Caco-2 (cell line): ENCODE measurements at places on chromosomes 3 and 15.

DNA sequence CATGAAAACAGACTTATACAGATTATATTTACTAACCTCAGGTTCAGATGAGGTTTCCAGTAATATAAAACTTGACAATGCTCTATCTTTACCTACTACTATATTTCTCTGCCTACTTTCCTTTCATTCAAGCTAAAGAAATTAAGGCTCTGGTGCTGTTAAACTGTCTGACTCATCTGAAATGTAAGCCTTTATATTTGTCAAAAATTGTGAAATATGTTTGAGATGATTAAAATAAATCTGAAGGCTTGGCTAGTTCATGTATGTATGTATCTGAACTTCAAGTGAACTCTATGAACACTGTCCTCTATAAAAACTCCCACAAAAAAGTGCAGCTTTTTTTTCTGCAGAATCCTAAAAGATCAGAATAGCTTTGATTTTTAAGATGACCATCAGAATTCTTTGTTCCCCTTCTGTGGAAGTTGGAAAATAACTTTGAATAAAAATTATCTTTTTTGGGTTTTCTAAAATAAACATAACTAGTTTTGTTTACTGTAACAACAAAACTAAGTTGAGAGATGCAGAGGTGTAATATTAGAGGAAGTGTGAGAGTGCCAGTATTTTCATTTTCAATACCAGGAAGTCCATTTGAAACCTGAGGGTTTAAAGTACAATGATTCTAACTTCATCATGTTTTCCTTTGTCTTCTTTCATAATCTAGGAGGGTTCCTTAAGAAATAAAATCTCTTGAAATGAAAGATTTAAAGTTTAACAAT is 42.2 kb downstream of the ILDR1 start:
- H3K27ac ChIP-seq: no peak overlapping the region
- no peaks in the 10 kb centered on the region for H3K27me3 ChIP-seq
- DNase-seq: no peak
- H3K4me3 ChIP-seq: no peak overlapping the region
- no peaks in the 10 kb centered on the region for H3K4me1 ChIP-seq

GRCh38 chr3:131427226-131427625 is 45.7 kb downstream of the NUDT16 start:
- no peaks in the 10 kb centered on the region for H3K27me3 ChIP-seq
- DNase-seq: no peak
- no peak overlapping the region for H3K27ac ChIP-seq
- no peaks in the 10 kb centered on the region for H3K36me3 ChIP-seq
- H3K4me1 ChIP-seq: no peaks in the 10 kb centered on the region

DNA sequence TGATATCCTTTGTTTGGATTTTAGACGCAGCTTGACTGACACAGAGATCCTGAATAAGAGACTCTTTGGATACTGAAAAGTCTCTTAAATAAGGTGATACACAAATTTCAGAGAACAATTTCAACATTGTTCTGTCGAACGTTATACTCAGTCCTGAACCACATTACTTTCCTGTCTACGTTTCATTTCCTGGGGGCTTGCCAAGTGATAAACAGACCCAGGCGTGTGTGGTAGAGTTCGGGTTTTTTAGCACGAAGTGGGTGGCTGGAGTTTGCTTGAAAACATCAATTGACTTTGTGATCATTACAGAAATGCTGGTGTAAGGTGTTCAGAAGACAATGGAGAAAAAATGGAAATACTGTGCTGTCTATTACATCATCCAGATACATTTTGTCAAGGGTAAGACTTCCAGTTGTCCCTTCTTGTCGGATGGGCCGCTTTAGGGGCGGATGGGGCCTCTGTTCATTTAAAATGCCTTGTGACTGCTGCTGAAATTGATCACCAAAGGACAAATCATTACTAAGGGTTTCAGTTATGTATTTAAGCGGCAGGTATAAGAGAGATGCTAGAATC is at the start of gene CD96:
CD96 (plus strand) TSS at position 287 of the 573 bp plus-strand sequence; CDS start at position 339, 52 bp downstream.
- H3K36me3 ChIP-seq: no peaks in the 10 kb centered on the region
- no peak within 1 kb of the TSS for H3K4me3 ChIP-seq

GRCh38 chr3:169110633-169111032 is 552.9 kb downstream of the MECOM start:
- DNase-seq: no peak
- 0 out of 2 replicates have a peak, but pooled peaks cover 5% of the 10 kb centered on the region for H3K4me1 ChIP-seq
- no peak overlapping the region for H3K4me3 ChIP-seq
- peaks cover 1% of the 10 kb centered on the region for H3K36me3 ChIP-seq

DNA sequence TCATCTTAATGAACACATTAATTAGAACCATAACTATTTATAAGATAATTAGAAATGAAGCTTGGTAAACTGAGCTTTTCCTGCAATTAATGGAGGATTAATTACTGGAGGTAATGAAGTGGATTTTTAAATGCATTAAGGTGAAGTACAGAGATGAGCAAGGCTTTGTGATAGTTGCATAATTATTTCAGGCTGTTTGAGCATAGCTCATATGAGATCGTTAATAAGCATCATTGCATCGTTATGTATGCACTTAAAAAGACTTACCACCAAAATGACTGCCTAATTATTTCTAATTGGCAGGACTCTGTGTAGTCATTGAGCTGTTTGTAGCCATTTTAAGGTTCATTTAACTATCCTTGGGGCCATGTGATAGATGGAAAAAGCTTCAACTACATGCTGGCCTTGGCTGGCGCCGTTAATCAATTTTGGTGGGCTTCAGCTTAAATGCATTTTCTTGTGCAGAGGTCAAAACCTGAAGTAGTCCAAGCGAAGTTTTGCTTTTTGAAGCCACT is 55.3 kb downstream of the RSRC1 start:
- H3K36me3 ChIP-seq: no peaks in the 10 kb centered on the region
- H3K27ac ChIP-seq: no peak overlapping the region
- H3K27me3 ChIP-seq: no peaks in the 10 kb centered on the region
- DNase-seq: no peak

GRCh38 chr3:53158765-53159155 is 2.2 kb upstream of the PRKCD start:
- no peak overlapping the region for H3K4me3 ChIP-seq
- no peak for DNase-seq
- H3K4me1 ChIP-seq: peaks cover 34% of the 10 kb centered on the region
- peak overlapping the region; percentile 48 for H3K27ac ChIP-seq
- H3K36me3 ChIP-seq: no peaks in the 10 kb centered on the region

DNA sequence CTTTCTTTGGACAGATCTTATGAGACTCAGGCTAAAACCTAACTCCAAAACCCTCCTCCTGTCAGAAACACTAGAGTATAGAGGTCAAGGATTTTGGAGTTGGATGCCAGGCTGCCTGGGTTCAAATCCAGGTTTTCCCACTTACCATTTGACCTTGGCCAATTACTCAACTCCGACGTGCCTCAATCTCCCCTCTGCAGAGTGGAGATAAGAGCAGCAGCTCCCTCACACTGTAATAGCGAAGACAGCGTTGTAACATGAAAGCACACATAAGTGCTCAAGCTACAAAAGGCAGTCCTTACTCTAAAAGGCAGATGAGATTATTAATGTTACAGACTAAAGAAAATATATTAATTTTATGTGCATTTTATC is 90.1 kb downstream of the IGF2BP2 start:
- DNase-seq: no peak
- no peaks in the 10 kb centered on the region for H3K27me3 ChIP-seq
- H3K36me3 ChIP-seq: no peaks in the 10 kb centered on the region
- no peak overlapping the region for H3K4me3 ChIP-seq

DNA sequence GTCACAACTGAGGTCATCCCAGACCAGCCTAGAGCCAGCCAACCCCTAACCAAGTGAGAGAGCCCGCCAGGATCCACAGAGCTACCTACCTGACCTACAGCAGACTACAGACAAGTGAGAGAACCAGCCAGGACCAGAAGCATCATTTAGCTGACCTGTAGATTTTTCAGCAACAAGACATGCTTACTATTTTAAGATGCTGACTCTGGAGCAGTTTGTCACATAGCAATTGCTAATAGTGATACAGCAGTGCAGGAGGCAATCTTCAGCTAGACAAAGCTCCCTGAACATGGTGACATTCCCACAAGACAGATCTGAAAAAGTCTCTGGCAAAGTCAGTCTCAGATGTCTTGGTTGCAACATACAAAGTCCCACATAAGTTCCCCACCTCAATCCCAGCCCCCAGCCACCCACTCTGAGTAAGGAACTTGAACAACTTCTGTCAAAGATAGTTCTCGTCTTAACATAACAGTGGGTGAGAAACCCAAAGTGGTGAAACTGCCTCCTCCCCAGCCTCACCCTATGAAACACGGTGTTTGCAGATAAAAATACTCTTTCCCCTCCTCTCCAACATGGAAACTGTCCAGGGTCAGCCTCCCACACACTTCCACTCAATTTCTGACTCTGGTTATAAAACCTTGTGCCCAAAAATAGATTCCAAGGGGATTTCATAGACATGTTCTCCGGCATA is 120.3 kb upstream of the SLC6A11 start:
- H3K36me3 ChIP-seq: no peaks in the 10 kb centered on the region
- DNase-seq: no peak
- no peak overlapping the region for H3K27ac ChIP-seq
- H3K4me3 ChIP-seq: no peak overlapping the region
- H3K4me1 ChIP-seq: no peaks in the 10 kb centered on the region

- DNase-seq: peak; percentile 69
- no peaks in the 10 kb centered on the region for H3K36me3 ChIP-seq
- peak overlapping the region; percentile 94 for H3K27ac ChIP-seq
- H3K27me3 ChIP-seq: no peaks in the 10 kb centered on the region
- peak overlapping the region; percentile 93 for H3K4me3 ChIP-seq
Observed at GRCh38 chr3:130892759-130893375, 1.0 kb upstream of the ATP2C1 start.

DNA sequence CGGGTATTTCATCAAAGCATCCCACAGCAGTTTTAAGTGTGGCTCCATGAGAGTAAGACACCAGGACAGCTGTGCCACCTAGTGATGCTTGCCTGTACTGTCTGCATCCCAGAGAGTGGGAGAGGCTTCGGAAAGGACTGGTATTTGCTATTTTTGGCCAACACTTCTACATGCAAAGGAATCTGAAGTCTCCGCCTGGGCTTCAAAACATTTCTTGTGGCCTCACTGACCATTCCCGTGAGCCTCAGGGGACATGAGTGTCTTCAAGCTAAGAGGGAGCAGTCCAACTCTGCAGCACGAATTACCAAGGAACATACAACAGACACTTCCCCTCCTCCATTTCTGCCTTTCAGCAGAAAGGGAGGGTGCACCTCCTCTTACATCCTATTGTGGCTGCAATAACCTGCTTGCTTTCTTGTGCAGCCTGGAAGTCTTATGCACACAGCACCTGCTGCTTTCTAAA is 177.5 kb downstream of the RORA start:
- no peaks in the 10 kb centered on the region for H3K27me3 ChIP-seq
- H3K36me3 ChIP-seq: no peaks in the 10 kb centered on the region
- no peak overlapping the region for H3K27ac ChIP-seq
- H3K4me1 ChIP-seq: no peaks in the 10 kb centered on the region
- DNase-seq: no peak
- no peak overlapping the region for H3K4me3 ChIP-seq

GRCh38 chr3:49781415-49782199 is 4.7 kb downstream of the IP6K1 start:
- H3K4me1 ChIP-seq: peaks cover 22% of the 10 kb centered on the region
- H3K4me3 ChIP-seq: no peak overlapping the region
- peak overlapping the region; percentile 73 for H3K27ac ChIP-seq
- no peaks in the 10 kb centered on the region for H3K27me3 ChIP-seq
- peaks cover 4% of the 10 kb centered on the region for H3K36me3 ChIP-seq

DNA sequence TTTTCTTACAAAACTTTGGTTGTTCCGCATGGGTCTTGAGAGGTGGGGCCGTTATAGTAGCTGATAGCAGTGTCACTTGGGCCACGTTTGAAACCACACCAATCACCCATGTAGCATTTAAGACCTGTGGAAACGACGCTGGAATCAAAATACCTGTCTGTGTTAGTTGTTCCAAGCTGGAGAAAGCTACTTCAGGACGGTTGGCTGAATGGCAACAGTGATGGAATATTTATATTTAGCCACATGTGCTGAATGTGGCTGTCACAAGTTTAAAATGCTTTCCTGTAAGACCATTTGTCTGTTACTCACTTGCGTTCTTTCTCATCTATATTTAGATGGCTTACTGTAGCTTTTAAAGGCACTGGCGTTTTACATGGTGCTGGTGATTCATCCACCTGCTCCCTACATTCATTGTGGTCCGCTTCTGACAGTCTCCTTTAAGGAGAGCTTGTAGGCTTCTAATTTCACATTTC is 1.4 kb downstream of the DNAJA4 start:
- DNase-seq: no peak
- H3K36me3 ChIP-seq: no peaks in the 10 kb centered on the region
- H3K27ac ChIP-seq: no peak overlapping the region
- no peaks in the 10 kb centered on the region for H3K4me1 ChIP-seq

- peaks cover 5% of the 10 kb centered on the region; the same call in 1 of the 2 replicates for H3K4me1 ChIP-seq
- no peaks in the 10 kb centered on the region for H3K36me3 ChIP-seq
- no peak overlapping the region for H3K27ac ChIP-seq
- no peaks in the 10 kb centered on the region for H3K27me3 ChIP-seq
- DNase-seq: no peak
Observed at GRCh38 chr3:23710555-23710954, 95.2 kb upstream of the UBE2E1 start.

- no peak for DNase-seq
- no peaks in the 10 kb centered on the region for H3K36me3 ChIP-seq
- no peaks in the 10 kb centered on the region for H3K27me3 ChIP-seq
- H3K27ac ChIP-seq: no peak overlapping the region
Observed at GRCh38 chr3:67415511-67415910, 238.9 kb downstream of the SUCLG2 start.

DNA sequence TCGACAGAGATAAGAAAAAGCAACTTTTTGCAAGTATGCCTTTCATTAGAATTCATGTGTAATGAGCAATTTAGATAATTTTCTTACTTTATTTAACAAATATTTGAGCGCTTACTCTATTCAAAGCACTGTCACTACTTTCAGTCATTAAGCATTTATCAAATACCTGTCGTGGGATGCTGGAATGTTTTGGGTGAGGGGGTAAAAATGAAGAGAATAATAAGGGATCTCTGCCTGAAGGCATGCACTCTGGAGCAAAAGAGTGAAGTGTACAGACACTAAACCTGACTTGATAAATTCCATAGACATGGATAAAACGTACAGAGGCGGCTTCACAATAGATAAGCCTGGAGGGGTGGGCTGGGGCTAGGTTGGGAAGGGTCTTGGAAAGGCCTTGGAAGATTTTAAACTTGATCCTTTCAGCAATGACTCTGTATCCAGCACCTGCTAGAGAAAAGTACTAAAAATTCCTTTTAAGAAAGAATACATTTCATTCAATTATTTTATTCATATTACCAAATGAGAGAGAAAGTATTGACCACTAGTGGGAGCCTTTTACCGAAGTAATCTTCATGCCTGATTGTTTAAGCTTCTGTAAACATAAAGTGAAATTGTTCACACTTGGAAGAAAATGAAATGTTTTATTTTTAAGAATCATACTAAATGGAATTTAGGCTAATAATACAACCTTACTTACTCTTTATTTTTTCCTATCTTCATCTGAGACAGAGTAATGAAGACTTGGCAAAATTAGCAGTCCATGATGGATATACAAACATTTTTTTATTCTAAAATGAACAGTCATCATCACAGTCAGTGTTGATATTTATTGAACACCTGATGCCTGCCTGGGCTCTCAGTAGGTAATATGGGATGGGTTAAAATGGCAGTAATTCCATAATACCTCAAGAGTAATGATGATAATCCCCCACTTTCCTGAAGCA is 113.2 kb downstream of the PPP2R3A start:
- no peaks in the 10 kb centered on the region for H3K27me3 ChIP-seq
- H3K4me3 ChIP-seq: no peak overlapping the region
- no peaks in the 10 kb centered on the region; the same call in 1 of the 2 replicates for H3K36me3 ChIP-seq
- DNase-seq: no peak
